ENCODE measurements at places on chromosomes 11 and 22. TPM values are rescaled to one million over a fixed set of nuclear protein-coding genes. Genes with fewer than 3 reads are reported as not detected.

GRCh38 chr22:40237241-40237640 is 59.5 kb downstream of the TNRC6B start:
- no peak for DNase-seq

The SERGEF gene
- polyA plus RNA-seq = 69.3 TPM

The CDC42BPG gene
- 0.52 TPM for polyA plus RNA-seq

The CABP4 gene
- polyA plus RNA-seq = 0.36 TPM

DNA sequence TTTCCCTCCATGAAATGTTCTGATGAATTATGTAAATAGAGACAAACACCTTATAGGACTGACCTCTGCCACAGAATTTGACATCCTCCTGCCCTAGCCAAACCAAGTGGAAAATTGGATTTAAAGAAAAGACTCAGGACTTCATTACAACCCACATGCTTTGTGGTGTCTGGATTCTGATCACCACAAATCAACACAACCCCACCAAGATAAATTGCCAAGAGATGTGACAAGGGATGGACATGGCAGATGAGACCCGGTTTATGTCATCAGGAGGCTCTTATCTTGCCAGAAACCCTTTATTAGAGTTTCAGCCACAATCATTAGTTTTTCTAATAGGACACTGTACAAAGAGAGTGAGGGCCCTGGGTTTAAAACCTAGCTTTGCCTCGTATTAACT is 57.9 kb upstream of the SLC6A5 start:
- DNase-seq = no peak

GRCh38 chr11:33658195-33658900 is 42.3 kb downstream of the C11orf91 start:
- DNase-seq = no peak

DNA sequence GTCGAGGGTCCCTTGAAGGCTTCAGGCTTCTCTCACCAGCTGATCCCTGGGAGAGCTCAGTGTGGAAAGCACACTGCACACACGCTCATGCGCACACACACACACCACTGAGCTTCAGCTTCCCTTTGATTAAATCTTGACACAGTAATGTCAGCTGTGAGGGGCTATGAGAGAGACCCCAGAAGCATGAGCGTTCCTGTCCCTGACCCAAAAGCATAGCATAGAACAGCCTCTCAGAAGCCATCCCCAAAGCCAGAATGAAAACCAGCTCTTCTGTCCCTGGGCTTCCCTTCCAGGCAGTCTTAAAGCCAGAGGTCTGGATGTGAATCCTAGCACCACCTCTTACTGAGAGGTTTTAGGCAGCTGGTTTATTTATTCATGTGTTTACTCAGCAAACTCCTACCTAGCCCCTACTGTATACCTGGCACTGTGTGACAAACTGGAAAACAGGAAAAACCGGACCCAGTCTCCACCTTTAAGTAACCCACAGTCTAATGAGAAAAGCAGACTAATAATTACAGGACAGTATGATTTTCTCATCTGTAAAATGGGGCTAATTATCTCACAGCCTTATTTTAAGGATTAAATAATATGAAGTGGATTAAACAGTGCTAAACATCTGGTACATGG is 15.9 kb downstream of the GALNT18 start:
- DNase-seq = no peak

- no peak for DNase-seq
Measured at GRCh38 chr11:103671143-103671651, 365.2 kb upstream of the DDI1 start.

DNA sequence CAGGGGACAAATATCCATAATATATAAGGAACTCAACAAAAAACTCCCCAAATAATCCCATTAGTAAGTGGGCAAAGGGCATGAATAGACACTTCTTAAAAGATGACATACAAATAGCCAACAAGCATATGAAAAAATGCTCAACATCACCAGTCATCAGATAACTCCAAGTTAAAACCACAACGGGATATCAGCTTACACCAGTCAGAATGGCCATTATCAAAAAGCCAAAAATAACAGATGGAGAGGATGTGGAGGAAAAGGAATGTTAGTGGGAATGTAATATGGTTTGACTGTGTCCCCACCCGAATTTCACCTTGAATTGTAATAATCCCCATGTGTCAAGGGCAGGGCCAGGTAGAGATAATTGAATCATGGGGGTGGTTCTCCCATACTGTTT is 350.1 kb downstream of the GUCY1A2 start:
- DNase-seq = no peak

DNA sequence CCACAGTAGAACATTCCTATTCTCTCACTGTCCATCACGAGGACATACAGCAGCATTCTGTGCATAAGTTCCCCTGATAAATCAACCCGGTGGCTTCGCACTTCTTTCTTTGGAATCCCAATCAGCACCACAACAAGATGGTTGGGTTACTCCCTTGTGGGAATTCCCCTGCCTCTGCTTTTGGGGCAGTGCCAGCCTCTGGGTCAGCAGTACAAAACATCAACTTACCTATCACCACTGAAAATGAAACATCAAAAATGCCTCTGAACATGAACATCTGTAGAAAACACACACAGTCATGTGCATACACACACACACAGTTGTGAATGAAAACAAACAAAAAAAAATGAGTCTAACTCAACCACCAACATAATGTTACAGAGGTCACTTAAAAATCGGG is 79.3 kb downstream of the KCNA4 start:
- no peak for DNase-seq

The OR8G1 gene
- not detected for polyA plus RNA-seq

The EED gene
- 23.6 TPM for polyA plus RNA-seq

DNA sequence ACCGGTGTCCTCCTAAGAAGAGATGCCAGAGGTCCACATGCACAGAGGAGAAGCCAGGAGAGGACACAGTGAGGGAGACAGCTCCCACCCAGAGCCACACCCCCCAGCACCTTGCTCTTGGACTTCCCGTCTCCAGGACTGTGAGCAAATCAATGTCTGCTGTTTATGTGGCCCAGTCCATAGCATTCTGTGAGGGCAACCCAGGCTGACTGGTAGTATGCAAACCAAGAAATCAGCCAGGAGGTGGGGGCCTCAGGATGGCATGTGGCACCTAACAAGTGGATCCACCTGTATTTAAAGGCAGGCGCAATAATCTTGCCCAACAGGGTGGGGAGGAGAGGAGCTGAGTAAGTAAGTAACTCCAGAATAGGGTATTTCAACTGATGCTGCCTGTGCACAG is 136.4 kb downstream of the BRD1 start:
- no peak for DNase-seq

The RCN1 gene
- polyA plus RNA-seq = 23.6 TPM

The GRAP2 gene
- 103 TPM for polyA plus RNA-seq

DNA sequence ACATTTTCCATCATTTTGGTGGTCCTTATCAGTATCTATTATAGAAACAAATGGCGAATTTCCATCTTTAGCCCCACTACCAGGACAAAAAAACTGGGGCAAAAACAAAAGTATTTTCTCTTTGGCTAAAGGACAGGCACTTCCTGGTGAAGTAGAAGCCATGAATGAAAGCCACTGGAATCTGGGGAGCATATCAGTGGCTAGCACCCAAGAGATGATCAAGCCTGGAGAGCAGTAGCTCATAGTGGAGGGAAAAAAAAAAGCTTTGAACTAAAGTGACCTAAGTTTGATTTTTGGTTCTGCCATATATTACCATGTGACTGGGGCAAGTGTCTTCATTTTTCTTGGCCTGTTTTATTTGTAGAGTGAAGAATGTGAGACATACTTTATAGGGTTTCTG is 272.3 kb downstream of the GUCY1A2 start:
- no peak for DNase-seq

DNA sequence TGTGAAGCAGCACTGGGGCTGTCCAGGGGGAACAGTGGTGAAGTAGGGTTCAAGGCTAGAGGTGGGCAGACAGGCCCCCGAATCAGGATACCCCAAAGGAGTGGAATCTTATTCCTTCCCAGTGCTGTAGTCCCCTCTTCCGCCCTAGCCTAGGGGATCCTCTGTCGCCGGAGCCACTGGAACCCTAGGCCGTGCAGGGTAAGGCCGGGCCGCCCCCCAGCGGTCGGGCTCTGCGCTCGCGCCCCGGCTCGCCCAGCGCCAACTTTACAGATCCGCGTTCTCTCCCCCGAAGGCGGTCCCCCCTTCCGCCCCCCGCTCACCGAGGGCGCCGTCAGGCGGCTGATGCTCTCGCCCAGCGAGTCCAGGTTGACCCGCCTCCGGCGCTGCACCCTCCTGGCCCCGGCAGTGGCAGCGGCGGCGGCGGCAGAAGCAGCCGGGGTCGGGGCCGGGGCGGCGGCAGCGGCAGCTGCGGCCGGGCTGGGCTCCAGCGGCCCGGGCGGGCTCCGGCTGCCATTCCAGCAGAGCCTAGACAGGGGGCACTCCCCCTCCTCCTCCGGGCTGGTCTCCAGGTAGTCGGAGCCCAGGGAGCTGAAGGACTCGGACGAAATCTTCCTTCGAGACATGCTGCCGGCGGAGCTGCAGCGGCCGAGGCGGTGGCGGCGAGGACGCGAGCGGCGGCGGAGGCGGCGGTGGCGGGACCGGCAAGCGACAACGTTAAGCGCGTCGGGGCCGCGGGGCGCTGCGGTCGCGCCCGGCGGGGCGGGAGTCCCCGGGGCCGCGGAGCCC is 650 bp downstream of the GUCY1A2 start:
- DNase-seq = no peak

DNA sequence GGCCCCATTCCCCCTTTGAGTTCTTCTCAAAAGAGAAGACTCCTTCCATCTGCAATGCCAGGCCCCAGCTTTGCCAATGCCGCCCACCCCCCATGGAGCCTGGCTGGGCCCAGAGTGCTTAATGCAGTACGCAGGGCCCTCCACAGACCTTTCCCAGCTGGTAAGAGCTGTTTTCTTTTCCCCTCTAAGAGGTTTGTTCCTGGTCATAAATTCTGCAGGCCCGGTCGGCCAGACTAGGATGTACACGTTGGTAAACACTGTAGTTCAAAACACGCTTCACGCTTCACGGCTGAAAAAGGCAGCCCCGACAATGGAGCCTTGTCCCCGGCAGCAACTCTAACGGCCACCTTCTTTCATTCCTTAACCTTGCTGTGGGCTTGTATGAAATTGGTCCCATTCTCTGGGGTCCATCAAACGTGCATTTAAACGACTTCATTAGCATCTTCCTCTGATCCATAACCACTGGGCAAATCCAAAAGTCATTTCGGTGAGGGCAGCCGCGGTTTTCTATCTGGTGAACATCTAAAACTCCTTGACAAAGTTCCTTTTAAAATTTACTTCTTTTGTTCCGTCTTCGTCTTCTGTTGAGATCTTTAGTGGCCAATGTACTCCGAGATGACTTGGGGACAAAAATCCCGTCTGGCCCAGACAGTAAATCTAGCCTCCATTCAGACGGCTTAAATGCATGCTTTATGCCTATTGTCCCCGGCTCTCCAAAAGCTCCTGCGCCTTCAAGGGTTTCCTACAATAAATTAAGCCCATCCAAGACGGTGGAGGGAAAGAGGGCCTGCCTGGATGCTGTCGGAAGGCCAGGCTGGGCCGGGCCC is 60.0 kb upstream of the MYEOV start:
- no peak for DNase-seq

DNA sequence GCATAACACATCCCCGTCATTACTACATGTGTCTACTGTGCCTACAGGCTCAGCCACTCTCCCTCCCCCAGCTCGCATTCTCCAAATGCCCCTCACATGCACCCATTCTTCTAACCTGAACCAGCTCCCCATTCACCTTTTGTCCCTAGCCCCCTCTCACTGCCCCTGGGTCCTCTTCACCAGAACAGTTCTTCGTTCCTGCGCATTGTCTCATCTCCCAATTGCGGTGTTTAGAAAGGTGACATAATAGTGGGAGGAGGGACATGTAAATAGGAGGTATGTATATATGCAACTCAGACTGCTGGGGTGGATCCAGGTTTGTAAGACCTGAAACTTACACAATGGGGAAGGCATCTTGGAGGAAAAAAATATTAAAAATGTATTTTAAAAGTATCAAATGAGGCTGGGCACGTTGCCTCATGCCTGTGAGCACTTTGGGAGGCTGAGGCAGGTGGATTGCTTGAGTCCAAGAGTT is 4.7 kb upstream of the VSIG2 start:
- DNase-seq = no peak

DNA sequence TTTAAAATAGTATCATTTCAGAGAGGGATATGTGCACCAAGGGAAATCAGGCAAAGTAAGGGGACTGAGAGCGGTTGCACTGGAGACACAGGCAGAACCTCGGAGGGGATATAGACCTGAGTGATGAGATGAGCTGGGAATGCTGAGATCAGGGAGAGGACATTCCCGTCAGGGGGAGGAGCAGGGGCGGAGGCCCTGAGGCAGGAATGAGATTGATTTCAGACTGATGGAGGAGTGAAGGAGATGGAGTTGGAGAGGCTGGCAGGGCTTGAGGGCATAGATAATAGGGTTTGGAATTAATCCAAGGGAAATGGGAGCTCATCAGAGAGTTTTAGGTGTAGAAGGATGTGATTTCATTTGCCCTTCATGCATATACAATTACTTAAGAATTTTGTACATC is 13.2 kb downstream of the CD6 start:
- no peak for DNase-seq

DNA sequence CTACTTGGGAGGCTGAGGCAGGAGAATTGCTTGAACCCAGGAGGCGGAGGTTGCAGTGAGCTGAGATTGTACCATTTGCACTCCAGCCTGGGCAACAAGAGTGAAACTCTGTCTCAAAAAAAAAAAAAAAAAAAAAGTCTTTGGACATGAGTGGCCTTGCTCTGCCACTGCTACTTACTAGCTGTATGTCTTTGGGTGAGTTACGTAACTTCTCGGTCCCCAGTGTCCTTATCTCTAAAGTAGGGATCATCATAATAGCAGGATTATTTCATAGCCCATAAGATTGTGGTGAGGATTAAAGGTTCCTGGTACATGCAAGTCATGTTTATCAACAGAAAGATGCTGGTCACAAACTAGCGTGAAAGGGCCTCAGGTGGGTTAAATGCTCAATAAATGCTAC is 53.9 kb upstream of the HEPHL1 start:
- DNase-seq = no peak

GRCh38 chr11:10432971-10433370 is 22.1 kb upstream of the AMPD3 start:
- no peak for DNase-seq

DNA sequence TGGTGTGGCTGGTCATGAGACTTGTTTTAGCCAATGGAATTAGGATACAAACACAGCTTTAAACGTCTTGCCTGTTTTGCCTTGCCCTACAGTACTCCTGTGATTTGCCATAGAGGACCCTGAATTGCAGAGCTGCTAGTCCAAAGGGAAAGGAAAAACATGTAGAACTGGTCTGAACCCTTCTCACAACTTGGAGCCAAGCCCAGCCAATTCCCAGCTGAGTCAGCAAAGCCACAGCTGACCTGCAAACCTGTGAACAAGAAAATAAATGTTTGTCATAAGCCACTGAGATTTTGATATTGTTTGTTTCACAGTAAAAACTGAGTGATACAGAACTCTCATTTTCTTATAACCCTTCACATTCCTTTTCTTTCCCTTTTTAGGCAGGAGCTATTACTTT is 360.5 kb upstream of the API5 start:
- DNase-seq = no peak

DNA sequence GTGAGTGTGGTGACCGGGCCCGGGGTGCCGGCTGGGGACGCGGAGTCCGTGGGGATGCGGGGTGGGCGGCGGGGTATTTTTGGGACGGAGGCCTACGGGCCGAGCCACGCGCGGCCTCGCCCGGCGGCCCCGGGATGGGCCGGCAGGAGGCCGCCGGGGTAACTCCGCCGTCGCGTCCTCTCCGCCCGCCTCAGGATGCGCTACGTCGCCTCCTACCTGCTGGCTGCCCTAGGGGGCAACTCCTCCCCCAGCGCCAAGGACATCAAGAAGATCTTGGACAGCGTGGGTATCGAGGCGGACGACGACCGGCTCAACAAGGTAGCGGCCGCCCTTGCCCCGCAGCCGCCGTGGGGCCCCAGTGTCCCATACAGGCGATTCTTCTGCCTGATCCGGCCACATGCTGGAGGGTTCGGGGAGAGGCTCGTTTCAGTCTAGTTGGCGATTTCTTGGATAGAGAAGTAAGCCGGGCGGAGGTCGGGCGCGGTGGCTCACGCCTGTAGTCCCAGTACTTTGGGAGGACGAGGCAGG is 337 bp downstream of the RPLP2 start:
- no peak for DNase-seq

Data from CD8-positive, alpha-beta memory T cell (primary cell).